ENCODE measurements at places on chromosomes 13 and 19.

DNA sequence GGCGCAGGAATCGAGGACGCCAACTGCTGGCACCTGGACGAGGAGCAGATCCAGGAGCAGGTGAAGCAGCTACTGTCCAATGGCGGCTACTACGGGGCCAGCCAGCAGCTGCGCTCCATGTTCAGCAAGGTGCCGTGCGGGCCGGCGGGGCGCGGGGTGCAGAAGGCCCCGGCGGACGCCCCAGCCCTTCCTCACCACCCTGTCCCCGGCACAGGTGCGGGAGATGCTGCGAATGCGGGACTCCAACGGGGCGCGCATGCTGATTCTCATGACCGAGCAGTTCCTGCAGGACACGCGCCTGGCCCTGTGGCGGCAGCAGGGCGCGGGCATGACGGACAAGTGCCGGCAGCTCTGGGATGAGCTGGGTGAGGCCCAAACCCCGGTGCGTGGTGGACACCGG lies 13.6 kb downstream of the ZSWIM4 start:
- DNase-seq, result no peak

GRCh38 chr19:53076984-53077383 lies 26.2 kb downstream of the ZNF160 start:
- no peak for DNase-seq

- DNase-seq, result peak; percentile 78
Observed at GRCh38 chr19:32675720-32676185, at the start of gene RGS9BP. RGS9BP (plus strand) TSS chr19:32675848; CDS start chr19:32676264, 416 bp downstream.

DNA sequence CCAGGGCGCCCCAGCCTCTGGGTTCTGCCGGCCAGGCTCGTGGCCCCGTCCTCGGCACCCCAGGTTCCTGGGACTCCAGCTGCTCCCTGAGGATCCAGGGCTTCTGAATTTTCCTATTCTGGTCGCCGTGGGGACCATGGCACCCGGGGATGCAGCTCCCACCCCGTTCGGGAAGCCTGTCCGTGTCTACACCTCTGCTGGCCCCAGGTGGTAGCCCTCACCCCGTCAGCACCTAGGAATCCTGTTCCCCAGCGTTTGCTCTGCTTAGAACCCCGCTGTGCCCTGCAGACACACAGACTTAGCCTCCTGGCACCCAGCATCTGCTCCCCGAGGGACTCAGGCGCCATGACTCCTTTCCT lies 960 bp downstream of the PPFIA3 start:
- no peak for DNase-seq

- DNase-seq, result no peak
Observed at GRCh38 chr19:3457528-3458228, 22.6 kb downstream of the SMIM24 start.

GRCh38 chr13:33322543-33322809 lies 36.9 kb upstream of the STARD13 start:
- no peak for DNase-seq

DNA sequence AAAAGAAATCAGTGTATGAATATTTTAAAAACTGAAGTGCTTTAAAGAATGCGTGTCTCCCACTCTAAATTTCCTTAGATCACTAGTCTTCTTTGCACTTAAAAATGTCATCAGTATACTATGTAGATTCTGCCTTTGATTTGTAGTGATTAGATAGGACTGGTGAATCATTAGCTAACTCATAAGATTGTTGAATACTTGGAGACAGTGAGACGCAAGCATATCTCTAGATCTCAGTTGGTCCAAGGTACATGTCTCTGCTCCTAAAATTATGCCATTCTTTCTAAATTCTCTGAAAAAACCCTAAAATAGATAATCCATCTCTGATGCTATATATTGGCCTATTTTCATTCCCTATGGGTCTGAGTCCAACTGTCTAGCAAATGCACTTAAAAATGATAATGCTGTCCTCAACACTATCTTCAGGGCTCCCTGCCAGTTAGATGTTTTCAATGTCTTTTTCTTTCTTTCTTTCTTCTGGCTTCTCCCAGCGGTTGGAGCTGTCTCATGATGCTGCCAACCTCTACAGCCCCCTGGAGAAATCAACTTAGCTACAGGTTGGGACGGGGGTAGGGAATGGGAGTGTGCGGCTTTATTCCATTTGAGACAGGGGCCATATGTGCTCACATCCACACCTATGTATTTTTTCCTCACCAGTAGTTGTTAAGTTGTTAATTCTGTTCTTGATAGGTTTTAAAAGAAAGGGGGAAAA lies 301.0 kb downstream of the NDFIP2 start:
- no peak for DNase-seq

DNA sequence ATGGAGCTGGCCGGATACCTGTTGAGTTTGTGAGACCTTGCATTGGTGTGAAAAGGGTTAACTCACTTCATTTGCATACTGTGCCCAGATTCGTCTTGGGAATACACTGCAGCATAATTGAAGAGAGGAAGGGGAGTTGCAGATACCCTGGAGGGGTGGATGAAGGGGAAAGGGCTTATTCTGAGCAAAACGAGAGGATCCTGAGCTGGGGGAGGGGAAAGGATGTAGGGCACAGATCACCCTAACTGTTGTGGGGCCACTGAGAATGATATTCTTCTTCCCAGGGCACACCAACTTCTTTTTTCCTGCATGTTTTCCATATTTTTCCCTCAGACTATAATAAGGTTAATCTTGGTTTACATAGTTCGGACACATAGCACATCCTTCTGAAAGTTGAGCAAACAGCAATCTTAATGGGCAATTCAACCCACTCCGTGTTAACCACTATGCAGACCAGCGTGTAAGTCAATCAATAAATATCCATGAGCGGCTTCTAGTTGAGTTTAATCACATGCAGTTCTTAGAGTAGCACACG lies 11.7 kb upstream of the PTPRS start:
- DNase-seq, result no peak

GRCh38 chr19:1264801-1265614 lies 4.1 kb upstream of the CIRBP start:
- no peak for DNase-seq

- DNase-seq, result no peak
Observed at GRCh38 chr19:13053761-13054625, 48.7 kb downstream of the LYL1 start.

- DNase-seq, result no peak
Observed at GRCh38 chr13:106139942-106140341, 395.5 kb downstream of the EFNB2 start.

- no peak for DNase-seq
Observed at GRCh38 chr13:71303144-71303543, 563.9 kb downstream of the DACH1 start.

DNA sequence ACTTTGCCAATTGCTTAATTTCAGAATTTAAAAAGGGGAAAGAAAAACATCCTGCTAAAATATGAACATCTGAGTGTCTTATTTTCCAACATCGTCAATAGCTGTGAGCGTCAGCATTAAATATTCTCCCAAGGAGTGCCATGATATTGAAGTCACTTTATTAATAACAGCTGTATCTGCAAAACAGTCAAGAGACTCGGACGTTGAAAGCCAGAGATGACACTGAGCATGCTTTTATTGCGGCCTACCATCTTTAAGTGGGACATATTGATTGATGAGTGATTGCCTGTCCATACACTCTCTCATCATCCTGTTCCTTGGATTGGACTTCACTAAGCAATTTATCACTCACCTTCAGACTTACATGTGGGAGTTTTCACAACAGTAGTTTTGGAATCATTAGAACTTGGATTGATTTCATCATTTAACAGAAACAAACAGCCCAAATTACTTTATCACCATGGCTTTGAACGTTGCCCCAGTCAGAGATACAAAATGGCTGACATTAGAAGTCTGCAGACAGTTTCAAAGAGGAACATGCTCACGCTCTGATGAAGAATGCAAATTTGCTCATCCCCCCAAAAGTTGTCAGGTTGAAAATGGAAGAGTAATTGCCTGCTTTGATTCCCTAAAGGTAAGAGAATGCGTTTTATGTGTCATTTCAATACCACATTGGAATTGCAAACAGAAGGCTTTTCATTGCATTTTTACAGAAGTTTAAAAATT lies 53.8 kb downstream of the MBNL2 start:
- no peak for DNase-seq

- DNase-seq, result no peak
Observed at GRCh38 chr13:106859533-106859904, 291.6 kb upstream of the ARGLU1 start.

DNA sequence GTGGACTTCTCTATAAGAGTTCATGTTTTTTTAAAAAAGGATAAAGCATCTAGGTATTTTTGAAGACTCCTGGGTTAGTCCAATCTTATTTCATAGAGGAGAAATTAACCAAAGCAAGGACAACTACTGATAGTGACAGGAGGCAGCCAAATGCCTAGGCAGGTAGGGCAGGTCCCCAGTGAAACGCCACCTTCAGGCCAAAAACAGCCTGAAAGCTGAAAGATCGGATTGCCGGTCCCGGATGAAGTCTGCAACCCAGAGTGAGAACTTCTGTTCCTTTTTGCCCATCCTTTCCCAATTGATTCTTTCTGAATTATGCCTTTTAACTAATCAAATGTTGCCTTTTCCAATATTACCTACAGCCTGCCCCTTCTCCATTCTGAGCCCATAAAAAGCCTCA lies 6.1 kb upstream of the GGACT start:
- no peak for DNase-seq
